ENCODE measurements at places on chromosomes 1 and 21. TPM values are rescaled to one million over a fixed set of nuclear protein-coding genes. Genes with fewer than 3 reads are reported as not detected.

The CFHR2 gene
- not detected for total RNA-seq

The ARID1A gene
- 77.2 TPM for total RNA-seq

The ZNF678 gene
- total RNA-seq = 7.7 TPM

The S100A4 gene
- total RNA-seq = not detected

The CD48 gene
- total RNA-seq = not detected

The ZNF644 gene
- 38.7 TPM for total RNA-seq

The IL20 gene
- not detected for total RNA-seq

The CD247 gene
- total RNA-seq = not detected

The LCE3E gene
- total RNA-seq = not detected

The FMO1 gene
- total RNA-seq = not detected

The ARHGEF16 gene
- total RNA-seq = 0.51 TPM

The COP1 gene
- 40.9 TPM for total RNA-seq

The KCNA3 gene
- not detected for total RNA-seq

The DDX20 gene
- 15.9 TPM for total RNA-seq

The GPR89A gene
- total RNA-seq = 20.2 TPM

The SDHC gene
- total RNA-seq = 136 TPM

The RXFP4 gene
- total RNA-seq = not detected

The SLC6A17 gene
- total RNA-seq = 0.05 TPM

The ZSCAN20 gene
- 5.8 TPM for total RNA-seq

The RAVER2 gene
- total RNA-seq = 13.9 TPM

The CFAP107 gene
- total RNA-seq = not detected

The SPATA45 gene
- not detected for total RNA-seq

The F11R gene
- total RNA-seq = 86.3 TPM

The SEMA6C gene
- 46.2 TPM for total RNA-seq

The PTPN14 gene
- total RNA-seq = 93.0 TPM

The AMPD1 gene
- total RNA-seq = not detected

Data from endothelial cell of umbilical vein (primary cell).